ENCODE measurements at places on chromosomes 4 and X.

DNA sequence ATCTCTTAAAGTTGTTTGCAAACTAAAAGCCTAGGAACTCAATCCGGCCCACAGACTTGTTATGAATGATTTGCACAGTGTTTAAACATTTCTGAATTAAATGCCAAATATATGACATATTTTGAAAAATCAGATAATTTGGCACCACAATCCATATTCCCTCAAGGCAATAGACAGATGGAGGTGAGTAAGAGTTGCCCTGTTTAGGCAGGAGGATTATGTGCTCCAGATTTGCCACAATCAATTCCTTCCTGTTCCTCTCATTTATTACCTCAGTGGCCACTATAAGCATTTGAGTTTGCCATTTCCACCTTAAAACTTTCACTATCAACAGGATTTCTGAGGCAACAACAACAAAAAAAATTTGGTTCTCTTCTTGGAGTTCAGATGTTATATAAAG lies 18.7 kb downstream of the UBA6 start:
- DNase-seq: no peak

GRCh38 chrX:85203461-85203970 lies 40.1 kb downstream of the SATL1 start:
- DNase-seq: no peak

GRCh38 chr4:100261346-100261745 lies 71.1 kb upstream of the DDIT4L start:
- DNase-seq: peak; percentile 0

- no peak for DNase-seq
Measured at GRCh38 chr4:63589796-63590195, 819.5 kb downstream of the TECRL start.

GRCh38 chrX:76428243-76429130 lies 977 bp downstream of the MAGEE1 start:
- no peak for DNase-seq

DNA sequence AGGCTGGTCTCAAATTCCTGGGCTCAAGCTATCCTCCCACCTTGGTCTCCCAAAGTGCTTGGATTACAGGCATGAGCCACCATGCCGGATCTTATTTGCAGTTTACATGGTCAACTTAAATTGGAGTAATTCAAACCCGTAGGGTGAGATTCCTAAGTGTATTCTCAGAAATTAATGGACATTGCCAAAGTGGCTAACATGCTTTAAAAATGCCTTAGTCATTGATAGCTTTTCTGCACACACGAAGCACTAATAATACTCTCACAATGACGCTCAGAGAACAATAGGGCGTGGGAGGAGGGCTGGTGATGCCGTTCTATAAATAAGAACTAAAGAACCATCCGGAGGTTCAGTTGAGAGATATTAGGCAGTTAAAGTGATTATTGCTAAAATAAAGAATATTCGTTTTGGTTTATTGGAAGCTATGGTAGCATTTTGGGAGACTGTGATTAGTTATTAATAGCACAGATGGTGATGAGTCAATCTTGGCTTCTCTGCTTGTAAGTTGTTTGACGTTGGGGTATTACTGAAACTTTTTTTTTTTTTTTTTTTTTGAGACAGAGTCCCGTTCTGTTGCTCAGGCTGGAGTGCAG lies 79.1 kb downstream of the TRAPPC11 start:
- DNase-seq: no peak

DNA sequence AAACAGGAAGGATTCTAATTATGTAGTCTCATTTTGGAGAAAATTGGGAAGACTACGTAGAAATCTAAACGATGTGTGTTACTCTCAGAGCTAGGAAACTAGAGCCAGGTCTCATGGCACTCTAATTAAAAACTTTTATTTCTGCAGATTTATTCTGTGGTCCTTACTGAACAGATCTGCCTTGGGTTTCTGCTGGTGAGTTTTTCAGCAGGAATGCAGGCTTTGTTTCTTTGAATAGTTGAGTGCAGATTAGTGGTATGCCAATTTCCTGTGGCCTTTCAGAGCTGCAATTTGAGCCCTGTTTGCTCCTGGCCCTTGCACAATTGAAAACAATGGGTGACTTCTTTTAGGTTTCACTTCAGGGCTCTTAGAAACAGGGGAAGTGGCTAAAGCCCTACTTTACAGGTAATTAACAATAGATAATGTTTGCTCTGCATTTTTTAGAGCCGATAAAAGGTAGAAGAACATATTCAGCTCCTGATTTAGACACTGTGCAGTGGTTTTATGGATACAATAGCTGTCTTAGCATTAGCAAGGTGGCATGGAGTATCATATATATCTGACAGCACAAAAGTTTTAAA lies 21.8 kb downstream of the SPRY1 start:
- peak; percentile 57 for DNase-seq

DNA sequence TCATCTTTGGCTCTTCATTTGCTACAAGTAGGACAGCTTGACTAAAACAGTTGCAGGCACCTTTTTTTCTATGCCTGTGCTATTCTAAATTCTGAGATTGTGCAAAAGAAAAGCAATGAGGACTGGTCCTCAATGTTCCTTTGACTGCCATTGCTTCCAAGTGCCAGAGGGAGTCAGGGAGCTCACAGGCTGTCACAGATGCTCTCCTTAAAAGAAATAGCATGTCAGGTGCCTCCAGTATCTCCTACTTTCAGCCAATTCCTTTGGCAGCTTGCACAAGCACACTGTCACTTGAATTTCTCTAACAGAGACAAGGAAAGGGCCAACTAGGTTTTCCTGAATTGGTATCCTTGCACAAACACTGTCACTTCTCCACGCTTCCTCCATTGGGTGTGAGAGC lies 228.2 kb downstream of the ADGRA3 start:
- DNase-seq: no peak
